SK-MEL-5 (cell line): ENCODE measurements at places on chromosomes 6 and 20. TPM values are rescaled to one million over a fixed set of nuclear protein-coding genes. Genes with fewer than 3 reads are reported as not detected.

DNA sequence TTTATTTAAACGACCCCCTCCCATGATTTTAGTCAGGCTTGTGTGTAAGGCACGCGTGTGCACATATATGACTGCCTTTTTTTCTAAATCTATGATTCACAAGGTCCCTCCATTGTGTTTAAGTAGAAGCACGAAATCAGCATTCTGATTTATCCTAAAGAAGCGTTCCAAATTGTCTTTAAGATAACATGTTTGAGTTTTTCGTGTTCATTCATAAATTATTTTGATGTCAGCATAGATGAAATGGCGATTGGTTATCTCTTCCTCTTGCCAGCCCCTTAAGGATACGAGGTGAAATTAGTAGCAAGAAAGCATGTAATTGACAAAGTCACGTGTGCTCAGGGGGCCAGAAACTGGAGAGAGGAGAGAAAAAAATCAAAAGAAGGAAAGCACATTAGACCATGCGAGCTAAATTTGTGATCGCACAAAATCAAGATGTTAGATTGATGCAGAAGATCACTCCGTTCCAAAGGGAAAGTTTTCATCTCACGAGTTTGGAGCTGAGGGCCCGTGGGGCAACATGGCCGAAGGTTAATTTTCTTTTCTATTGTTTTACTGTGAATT lies at the start of gene LIN28B:
Gene LIN28B, plus strand, starts transcription at position 377 of the 564 bp plus-strand sequence. Its CDS starts 144 bp downstream, at position 521.
- no peak for DNase-seq

- no peak for DNase-seq
Measured at GRCh38 chr6:82525775-82526495, 162.3 kb downstream of the TPBG start.

- no peak for DNase-seq
Measured at GRCh38 chr6:33169291-33170175, 22.7 kb downstream of the COL11A2 start.

DNA sequence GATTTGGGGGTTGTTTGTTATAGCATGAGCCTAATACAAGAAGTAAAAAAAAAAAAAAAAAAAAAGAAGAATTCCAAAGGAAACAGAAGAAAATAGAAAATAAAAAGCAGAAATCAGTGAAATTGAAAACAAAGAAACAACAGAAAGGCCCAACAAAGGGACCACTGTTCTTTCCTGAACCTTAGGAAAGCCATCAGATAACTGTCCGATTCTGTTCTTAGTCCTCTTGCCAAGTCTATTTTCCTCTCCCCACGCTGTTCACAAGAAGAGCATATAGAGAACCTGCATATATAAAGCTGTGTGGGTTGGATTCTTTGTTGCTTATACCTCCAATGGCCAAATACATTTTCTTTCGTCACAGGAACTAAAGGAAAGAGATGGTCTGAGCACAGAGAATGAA lies 38.0 kb upstream of the IPCEF1 start:
- peak; percentile 81 for DNase-seq

DNA sequence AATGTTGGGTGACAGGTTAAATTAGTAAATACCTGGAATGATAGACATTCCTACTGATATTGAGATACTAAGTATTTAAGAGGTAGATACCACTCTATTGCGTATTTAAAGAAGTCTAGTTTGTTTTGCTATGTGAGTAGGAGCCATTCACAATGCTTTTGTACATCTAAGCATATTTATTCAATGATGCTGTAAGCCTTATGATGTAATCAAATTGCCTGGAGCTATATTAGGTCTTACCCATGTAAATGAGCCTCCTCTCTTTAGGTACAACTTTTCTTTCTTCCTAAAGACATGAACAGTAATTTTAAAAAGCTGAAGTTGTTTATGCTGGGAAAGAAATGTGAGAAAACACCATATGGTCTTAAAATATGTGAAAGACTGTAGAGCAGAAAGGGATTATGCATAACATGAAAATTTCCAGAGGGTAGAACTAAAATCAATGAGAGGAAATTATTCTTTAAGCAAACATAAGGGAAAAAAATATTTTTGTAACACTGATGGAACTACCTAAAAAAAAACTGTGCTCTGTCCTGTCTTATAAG lies 526.7 kb downstream of the EPHA7 start:
- no peak for DNase-seq

- no peak for DNase-seq
Measured at GRCh38 chr20:36726168-36726567, 19.7 kb downstream of the NDRG3 start.

DNA sequence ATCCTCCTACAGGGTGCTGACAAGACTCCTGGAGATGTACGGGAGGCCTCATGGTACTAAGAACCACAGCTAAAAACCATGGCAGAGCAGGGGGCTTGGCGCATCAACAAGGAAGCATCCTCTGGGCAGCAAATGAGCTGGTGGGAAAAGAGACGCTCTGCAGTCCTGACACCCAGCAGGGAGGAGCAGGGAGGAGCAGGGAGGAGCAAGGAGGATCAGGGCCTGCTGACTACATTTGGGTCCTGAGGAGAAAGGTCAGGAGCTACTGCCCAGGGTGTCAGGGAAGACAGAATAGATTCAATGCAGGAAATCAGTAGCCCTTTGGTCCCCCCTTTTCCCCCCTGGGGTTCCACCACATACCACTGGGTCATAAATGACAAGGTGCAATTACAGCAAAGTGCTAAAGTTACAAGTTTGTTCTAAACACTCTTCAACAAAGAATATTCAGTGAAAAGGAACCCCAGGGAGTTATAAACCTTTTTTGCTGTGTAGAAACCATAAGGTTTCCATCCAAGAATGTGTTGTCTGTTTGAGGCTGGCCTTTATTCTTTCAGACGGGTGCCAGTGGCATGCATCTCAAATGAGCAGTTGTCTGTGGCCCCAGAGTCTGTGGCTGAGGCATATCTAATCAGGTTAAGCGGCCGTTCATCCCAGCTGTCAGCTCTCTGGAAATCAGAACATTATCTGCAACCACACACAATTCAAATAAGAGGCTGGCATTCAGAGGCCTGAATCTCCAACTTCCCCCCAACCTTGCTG lies 325.0 kb downstream of the CDC5L start:
- peak; percentile 10 for DNase-seq

Gene CTCFL
- total RNA-seq: 0.42 and 0.51 TPM in 2 replicates

Gene E2F3
- 18.3 and 20.4 TPM in 2 replicates for total RNA-seq
